ENCODE measurements at places on chromosomes 3 and 15.

DNA sequence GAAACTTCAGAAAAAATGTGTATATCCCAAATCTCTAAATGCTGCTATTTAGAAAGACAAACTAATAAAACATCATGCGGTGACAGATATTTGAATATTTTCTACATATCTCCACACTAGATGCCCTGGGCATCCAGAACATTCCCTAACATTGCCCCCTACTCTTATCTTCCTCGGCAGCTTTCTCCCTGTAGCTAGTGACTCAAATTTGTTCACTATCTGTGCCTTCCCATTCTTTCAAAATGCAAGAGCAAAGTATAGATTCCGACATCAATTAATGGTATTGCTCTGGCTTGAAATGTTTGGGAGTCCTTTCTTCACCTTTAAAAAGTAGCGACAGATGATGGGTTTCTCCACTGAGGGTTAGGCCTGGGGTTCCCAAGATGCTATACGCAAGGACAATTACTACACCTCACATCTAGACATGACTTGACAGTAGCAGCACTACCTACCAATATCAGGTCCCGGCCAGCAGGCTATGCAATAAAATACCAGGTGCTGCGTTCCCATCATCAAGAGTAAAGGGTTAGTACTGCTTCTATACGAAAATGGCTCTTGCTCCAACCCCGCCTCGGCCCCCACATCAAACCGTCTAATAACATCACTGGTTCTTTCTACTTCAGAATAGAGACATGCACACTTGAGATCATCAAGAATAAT is 631 bp downstream of the UBR1 start:
- DNase-seq, result no peak

DNA sequence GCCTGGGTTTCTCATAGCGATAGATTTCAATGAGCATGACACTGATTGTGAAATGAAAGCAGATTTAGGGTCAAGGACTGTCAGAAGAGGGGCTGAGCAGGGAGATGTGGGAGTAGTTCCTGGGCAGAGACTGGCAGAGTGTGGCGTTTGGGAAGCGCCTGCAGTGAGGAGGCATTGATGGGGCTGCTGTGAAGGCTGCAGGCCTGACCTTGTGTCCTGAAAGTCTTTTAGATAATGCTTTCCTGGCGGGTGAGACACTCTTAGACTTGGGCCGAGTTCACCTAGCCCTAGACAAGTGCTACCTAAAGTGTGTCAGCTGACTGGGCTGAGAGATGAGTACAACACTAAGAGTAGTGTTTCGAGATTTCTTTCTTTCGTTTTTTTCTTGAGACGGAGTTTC is 20.7 kb downstream of the USP13 start:
- DNase-seq, result no peak

DNA sequence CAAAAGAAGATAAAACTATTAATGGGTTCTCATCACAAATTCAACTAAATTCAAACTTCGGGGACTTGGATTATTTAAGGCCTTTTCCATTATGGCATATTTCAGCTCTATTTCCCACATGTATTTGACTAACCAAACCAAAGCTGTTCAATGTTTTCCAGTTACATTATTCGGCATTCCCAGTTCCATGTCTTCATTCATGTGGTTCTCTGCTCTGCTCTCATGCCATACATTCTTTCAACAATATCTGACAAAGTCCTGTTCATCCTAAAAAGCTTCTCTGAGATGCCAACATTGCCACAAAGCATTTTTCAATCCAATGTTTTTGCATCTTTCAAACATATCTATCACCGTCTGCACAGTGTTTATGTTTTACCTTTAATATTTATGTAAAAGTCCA is 141.4 kb downstream of the GREM1 start:
- DNase-seq, result no peak

GRCh38 chr15:76258460-76258859 is 52.8 kb downstream of the ETFA start:
- no peak for DNase-seq

DNA sequence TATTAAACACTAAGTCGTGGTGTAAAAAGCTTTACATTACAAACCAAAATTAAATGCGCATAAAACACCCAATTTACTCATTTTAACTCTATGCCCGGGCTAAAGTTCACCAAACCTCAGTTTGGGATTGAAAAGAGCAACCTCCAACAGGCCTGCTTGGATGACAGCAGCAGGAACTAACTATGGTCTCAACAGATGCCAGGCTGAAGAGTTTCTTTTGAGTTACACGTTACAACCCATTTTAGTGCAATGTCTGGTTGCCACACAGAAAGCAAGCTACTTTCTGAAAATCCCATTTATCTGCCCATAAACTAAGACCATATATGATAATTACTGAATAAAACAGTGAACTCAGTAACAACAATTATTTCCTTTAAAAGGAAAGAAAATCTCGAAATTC is 2.2 kb downstream of the SATB1 start:
- no peak for DNase-seq

DNA sequence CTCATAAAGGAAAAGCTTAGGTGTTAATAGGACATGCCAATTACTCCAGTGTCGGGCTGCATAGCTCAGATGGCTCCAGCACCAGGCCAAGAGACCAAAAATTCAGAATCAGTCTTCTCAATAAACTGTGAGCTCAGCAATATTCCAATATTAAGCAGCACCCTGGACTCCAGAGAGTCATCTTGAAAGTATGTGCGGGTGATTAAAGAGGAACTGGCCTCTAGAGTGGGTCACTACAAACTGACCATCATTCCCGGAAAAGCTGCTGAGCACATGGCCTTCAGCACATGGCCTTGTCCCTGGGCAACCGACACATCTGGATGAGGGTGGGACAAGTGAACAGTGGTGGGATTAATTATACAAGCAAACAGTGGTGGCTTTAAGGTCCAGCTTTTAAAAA is 59.0 kb downstream of the MAGI1 start:
- DNase-seq, result no peak

DNA sequence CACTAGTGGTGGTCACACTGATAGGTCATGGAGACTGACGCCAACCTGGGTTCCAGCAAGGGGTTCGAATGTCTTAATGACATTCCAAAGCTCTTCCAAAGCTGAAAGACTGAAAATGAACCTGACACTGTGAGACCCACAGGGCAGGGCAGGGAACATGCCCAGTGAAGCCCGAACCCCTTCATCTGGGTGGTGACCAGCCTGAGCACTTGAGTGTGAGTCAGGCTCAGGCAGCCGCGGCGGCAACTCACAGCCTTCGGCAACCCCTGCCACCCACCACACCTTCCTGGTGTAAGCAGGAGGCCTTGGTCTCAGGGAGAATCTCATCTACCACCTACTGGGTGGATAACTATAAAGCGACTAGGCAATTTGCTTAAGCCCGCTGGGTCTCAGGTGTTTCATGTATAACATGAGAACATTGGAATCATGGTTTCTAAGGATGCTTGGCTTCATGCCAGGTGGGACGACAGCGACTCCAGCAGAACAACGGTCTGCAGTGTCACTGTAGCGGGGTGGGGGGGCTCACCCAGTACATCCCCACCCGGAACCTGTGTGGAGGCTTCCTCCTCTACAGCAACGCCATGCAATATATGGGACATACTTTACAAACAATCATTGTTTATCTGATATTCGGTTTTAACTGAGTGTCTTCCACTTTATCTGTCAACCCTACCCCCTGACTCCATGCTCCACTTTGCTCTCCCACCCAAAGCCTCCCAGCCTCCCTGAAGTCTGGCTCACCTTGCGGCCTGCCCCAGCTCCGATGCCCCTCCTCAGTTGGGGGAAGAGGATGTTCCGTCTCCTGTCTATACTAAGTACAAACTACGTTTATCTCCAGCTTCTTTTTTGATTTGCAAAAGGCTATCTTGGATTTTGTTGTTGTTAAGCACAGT is 125.0 kb upstream of the MEF2A start:
- DNase-seq, result no peak

DNA sequence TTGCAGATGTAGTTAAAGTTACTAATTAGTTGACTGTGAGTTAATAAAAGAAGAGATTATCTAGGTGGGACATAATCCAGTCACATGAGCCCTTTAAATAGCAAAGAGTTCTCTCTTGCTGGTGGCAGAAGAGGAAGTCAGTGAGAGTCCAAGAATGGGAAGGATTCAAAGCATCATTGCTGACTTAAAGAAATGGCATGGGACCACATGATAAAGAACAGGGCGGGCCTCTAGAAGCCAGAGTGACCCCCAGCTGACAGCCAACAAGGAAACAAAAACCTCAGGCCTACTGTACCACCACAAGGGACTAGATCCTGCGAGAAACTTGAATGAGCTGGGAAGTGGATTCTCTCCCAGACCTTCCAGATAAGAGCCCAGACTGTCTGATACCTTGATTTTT is 447.2 kb upstream of the CCDC54 start:
- no peak for DNase-seq

DNA sequence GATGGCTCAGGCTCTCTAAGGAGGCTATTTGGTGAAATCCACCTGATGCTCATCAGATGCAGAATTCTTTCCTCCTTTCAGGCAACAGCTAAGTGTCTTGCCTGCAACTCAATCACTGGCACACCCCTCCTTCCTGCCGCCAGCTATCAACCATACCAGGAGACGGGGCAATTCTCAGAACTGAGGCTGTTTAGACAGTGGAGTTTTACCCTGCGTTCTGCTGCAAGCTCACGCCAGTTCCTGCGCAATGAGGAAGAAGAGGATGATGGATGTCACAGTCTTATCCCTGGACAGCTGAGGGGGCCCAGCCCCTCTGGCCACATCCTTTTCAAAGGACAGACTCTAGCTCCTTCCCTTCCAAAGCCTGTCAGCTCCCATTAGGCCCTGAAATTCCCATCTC is 7.0 kb upstream of the MANF start:
- DNase-seq, result no peak

- no peak for DNase-seq
Observed at GRCh38 chr3:125214738-125215137, 2.2 kb upstream of the SLC12A8 start.

DNA sequence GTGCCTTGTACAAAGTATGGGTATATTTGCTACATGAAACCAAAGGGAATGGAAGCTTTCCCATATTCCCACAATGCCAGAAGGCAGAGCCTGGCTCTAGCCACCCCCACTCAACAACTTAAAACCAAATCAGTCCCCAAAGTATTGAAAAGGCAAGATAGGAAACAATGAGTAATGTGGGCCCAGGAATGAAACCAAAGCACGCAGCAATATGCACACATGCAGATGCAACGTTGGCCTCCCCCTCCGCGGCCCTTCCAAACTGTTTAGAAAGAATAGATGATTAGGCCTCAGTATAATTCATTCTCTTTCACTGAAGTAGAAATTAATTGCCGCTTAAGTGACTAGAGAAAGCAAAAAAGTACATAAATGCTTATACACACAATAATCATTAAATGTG is 59.1 kb downstream of the THRB start:
- DNase-seq, result no peak

- DNase-seq, result peak; percentile 82
Observed at GRCh38 chr3:41598402-41599126, 363.3 kb downstream of the ULK4 start.

DNA sequence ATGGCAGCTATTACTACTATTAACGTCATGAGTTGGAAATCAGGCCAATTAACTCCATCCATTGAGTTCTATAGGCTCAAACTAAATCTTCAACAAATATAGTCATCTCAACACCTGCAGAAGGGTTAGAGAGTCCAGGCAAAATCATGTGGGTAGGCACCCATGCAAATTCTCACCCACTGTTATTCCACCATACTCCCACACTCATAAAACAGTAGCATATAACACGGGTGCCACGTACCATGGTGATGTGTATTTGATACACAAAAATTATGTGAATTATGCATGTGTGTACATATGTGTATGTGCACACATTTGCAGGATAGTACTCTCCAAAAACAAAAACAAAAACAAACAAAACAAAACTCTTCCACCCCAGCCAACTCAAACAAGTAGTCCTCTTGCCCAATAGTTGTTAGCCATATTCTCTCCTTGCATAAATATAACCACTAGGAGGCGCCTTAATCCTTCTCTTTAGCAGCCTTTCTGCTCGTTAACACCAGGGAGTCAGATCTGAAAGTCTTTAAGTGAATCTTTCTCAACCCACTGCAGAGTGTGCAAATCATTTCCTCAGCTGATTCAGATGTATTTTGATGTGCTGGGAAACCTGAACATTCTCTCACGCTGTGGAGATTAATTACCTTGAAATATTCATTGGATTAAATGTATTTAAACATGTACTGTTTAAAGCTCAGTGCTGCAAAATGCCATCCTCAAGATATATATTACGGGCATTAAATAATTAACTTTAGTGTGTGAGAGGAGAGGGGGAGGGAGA is 38.0 kb upstream of the COPB2 start:
- peak; percentile 58 for DNase-seq

DNA sequence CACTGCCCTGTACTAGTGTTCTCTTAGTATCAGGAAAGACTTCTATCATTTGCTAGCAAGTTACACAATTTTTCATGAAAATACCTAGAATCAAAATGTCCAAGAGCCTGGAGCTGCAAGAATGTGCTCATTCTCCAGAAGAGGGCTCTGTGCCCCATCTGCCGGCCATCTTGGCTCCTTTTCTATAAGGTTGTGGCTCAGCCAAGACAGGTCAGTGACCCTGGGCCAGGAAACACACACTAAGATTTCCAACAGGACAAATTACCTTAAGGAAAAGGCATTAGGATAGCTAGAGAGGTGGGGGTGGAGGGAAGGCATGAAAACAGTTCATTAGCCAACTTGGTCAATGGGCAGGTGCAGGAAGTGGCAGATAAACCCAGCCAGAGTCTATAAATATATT is 20.7 kb downstream of the TIMP4 start:
- DNase-seq, result no peak

- DNase-seq, result no peak
Observed at GRCh38 chr3:176951586-176952292, 245.5 kb downstream of the TBL1XR1 start.

- no peak for DNase-seq
Observed at GRCh38 chr3:73772076-73772886, 147.5 kb upstream of the PDZRN3 start.

GRCh38 chr15:101455291-101456025 is 34.0 kb downstream of the PCSK6 start:
- DNase-seq, result no peak

DNA sequence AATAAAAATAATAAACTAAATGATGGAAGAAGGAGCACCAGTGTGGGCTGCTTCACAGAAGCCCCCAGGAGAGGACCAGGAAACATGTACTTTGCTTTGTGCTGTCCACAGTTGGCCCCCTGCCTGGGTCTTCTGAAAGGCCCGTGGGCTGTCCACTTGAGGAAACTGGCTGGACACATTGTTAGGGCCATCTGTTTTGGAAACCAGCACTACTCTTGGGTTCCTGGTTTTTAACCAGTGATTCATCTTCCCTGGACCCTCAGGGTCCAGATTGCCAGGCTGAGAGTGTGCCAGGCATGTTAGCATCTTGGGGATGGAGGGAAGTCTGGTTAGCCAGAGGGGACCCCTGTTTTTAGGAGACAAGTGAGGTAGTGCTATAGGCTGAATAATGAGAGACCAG is 297.2 kb upstream of the C2CD4B start:
- DNase-seq, result no peak

GRCh38 chr15:62482785-62483429 is 317.8 kb upstream of the C2CD4B start:
- no peak for DNase-seq

GRCh38 chr15:98728811-98729160 is 80.4 kb downstream of the IGF1R start:
- DNase-seq, result no peak
